ENCODE measurements at places on chromosomes 2 and 18.

GRCh38 chr18:23453680-23454058 lies 582 bp downstream of the RIOK3 start:
- DNase-seq, result no peak

DNA sequence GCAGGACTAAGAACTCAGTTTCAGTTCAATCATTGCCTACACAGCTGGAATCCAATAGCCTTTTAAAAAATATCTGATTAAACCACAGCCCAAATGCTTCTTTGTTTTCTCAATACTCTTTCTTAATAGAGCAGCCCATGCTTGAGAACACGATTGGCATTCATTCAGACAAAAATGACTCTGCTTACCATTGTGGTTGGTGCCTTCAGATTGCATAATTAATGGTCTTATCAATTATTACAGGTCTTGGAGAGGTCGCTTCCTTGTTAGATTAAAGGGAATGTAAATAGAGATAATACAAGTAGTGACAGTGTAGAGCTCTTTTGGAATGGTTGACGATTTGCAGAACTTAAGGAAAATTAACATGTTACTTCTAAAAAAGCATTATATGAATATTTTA lies 107.2 kb downstream of the RNF152 start:
- DNase-seq, result no peak

DNA sequence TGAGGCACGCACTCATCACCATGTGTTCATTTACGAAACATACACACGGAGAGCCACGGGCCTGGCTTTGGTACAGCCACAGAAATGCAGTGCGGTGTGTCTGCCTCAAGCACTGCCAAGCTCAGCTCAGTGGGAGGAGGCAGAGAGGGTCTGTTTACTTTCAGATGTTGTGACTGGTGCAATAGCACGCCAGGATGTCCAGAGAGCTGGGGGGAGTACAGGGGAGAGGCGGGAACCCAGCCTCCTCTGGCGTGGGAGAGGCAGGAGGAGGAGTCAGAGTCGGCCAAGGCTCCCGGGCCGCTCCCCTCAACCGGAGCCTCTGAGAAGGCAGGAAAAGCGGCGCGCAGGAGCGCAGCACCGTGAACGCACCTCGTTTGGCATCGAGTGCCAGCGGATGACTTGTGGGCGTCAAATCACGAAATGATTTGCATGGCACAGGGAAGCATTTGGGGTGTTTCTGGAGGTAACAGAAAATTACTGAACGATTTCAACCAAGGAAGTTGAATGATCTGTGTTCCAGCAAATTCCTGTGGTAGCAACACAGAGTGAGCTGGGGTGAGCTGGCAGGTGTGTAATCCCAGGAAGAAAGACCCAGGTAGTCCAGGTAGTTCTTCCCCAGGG lies 143.0 kb downstream of the ZNF516 start:
- DNase-seq, result peak; percentile 90

DNA sequence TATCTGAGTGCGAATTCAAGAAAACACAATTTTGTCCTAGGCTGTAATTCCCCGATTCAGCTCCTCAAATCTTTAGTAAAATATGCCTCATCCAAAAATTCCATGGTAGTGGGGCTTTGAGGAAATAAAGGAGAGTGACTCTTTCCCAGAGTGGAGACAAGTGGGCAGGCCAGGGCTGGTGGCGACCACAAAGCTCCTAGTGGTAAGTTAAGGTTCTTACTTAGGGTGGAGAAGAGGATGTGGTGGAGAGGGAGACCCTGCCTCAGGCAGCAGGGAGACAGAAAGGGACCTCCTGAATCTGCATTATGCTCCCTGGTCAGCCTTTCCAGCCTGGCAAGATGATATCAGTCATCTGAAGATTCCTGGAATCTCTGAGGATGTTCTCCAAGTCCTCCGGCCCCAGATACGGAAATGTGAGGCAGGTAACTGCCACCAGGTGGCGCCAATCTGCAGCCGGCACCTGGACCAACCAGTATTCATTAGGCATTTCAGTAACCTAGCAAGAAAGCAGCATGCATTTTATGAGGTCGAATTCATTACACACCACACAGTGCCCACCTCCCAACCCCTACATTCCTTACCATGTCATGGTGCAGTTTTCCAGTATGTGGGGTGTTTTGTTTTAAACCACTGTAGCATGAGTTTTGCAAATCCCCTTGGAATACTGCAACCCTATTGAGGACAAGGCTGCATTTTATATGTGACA lies 106.4 kb downstream of the POLE4 start:
- peak; percentile 22 for DNase-seq

- no peak for DNase-seq
Measured at GRCh38 chr18:63586966-63587365, at the start of gene SERPINB13. TSS of gene SERPINB13 (plus strand) at chr18:63587343. CDS start at chr18:63588668, 1,325 bp downstream.

DNA sequence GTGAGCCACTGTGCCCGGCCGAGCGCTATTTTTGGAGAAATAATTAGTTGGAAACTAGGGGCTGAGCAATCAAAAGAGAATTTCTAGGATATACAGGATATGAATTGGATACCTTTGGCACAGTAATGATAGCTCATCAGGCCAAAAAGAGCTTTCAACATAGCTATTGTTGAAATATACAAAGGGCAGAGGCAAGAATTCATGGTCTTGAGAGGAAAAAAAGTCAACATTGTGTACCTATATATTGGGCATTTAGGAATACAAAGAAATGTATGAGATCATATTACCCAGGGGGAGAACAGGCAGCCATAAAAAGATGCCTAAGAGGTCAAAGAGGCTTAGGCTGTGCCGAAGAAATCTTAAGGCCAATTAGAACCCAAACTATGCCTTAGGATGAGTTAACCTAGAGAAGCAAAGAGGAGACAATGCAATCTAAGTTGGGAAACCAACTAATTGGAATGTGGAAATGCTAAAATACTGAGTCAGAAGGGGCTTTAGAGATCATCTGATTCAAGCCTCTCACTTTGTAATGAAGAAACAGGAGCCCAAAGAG lies 99.0 kb downstream of the RBBP8 start:
- no peak for DNase-seq

DNA sequence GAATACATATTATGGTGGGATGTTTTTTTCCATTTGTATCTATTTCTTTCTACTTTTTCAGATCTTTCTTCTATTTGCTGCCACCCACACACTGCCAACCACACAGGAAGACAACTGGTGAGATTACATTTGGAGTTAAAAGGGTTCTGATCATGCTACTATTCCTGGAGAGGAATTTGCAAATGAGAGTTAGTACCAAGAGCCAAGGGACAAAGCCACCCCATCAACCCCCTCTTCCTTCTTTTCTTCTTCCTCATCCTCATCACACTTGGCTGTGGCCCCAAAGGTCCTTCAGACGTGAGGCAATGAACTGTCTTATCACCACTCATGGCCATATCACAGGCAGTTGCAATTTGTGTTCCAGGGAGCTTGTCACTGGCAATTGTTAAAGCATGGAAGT lies 215.6 kb upstream of the SLC14A2 start:
- no peak for DNase-seq

- DNase-seq, result no peak
Measured at GRCh38 chr2:67666386-67667053, 269.4 kb downstream of the ETAA1 start.

DNA sequence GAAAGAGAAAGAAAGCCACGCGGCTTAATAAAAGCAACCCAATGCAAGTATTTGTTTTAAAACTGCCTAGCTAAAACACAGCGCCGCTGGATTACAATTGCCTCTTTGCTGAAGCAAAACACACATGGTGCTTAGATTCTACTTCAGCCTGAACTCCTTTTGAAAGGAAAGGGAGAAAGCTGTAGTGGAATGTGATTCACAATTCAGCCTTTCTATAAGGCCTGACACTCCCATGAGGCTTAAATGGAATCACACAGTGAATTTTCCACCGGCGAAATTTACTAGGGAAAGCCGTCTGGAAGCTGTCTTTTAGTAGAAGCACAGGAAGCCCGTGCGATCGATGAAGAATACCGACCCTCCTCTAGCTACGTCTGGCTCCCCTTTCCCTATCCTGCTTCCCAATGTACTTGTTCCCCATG lies 348.0 kb downstream of the DLGAP1 start:
- DNase-seq, result no peak

DNA sequence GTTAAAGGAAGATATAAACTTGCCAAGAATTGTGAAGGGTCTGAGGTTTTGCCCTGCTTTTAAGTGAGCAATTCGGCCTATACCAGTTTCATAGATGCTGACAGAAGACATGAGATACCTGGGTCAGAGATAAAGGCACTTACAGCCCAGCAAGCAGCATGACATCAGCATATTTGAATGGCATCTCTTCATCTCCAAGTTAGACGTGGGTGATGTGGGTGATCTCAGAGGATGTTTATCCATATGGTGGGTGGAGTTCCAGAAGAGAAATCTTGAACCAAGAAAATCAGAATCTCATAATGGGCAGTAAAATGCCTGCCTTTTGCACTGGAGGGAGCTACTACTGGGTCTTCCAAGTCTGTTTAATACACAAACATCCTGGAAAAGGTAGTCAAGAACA lies 44.7 kb downstream of the GYPC start:
- no peak for DNase-seq

GRCh38 chr2:120247851-120248250 lies 4.8 kb upstream of the RALB start:
- DNase-seq, result no peak

DNA sequence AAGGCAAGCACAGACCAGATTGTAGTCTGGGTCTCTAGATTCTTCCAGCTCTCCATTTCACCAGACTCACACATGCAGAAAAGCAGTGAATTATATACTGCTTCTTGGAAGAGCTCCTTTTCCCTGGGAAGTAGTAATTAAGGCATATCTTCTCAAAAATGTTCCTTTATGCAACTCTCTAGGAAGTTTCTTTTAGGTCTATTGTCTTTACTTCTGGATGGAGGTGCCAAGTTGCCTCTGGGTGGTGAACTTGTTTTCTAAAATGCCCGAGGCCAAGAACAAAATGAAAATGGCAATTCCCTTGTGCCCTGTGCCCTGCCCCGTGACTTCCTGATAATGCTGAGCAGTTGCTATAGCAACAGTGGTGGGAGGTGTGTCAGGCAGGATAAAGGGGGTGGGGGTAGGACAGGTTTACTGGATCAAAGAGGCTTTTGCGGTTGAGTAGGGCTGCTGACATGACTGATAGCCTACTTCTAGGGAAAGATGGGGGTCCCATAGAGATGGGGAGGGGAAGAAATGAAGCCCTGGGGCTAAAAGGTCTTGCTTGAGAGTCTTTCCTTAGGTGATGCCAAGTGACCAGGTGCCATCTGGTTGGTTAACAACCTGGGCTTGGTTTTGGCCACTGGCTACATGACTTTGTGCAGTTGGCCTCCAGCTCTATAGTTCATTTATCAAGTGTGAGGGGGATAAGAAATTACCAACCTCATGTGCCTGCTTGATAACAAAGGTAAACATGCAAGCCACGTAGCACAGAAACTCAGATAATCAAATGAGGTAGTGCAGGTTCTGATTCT lies 11.8 kb downstream of the IGFBP2 start:
- DNase-seq, result no peak

- DNase-seq, result no peak
Measured at GRCh38 chr18:21684731-21685130, 19.8 kb downstream of the ABHD3 start.

DNA sequence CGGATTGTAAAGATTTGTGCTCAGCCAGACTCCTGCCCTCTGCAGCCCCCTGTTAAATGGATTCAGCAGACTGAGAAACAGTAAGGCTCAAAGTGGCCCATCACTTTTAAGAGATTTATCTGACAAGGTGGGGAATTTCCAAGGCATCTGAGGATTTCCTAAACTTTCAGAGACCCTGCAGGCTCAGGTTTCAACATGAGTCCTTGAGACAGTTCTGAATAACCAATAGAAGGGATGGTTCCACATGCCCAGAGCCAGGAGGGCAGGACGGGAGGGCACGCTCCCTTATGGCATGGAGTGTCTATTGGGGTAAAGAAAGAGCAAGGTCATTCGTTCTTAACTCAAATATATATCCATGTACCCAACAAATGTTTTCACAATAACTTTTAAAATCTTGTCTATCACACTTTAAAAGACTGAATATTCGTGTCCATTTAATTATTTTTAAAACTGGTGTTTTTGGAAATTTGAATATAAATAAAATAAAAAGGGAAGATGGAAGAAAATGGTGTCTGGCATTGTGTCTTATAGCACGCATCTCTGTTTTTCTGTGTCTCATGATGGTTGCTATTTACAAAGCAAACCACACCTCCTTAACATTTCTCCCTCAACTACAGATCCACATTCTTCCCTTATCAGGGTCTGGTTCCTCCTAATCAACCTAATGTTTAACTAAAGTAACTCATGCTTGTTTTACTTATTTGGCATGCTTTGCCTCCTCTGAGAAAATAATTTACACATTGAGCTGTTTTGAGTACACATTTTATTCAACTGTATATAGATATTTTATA lies 56.0 kb upstream of the DSG1 start:
- no peak for DNase-seq

- no peak for DNase-seq
Measured at GRCh38 chr2:171187819-171188218, 27.1 kb upstream of the TLK1 start.

GRCh38 chr2:54964816-54965215 lies 85.4 kb downstream of the RTN4 start:
- DNase-seq, result no peak

DNA sequence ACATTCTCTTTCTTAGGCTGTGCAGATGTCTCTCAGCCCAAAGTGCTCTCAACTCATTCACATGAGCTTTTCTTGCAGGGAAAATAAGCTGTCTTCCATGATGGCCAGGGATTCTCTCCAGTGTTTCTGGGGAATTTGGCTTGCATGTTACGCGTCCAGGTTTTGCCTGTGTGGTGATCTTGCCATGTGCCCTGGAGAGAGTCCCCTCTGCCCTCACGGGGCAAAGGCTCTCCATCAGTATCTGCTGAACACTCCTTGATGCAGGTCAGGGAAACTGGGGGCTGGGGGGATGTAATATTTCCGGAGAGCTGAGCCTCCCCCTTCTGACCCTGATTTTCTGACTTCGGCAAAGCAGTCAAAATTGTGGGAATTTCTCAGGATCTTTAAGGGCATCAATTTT lies 87.6 kb downstream of the ACKR3 start:
- DNase-seq, result no peak

- no peak for DNase-seq
Measured at GRCh38 chr18:46867367-46868143, 49.8 kb downstream of the PIAS2 start.

- DNase-seq, result peak; percentile 22
Measured at GRCh38 chr2:73291093-73291460, 2.3 kb downstream of the EGR4 start.

DNA sequence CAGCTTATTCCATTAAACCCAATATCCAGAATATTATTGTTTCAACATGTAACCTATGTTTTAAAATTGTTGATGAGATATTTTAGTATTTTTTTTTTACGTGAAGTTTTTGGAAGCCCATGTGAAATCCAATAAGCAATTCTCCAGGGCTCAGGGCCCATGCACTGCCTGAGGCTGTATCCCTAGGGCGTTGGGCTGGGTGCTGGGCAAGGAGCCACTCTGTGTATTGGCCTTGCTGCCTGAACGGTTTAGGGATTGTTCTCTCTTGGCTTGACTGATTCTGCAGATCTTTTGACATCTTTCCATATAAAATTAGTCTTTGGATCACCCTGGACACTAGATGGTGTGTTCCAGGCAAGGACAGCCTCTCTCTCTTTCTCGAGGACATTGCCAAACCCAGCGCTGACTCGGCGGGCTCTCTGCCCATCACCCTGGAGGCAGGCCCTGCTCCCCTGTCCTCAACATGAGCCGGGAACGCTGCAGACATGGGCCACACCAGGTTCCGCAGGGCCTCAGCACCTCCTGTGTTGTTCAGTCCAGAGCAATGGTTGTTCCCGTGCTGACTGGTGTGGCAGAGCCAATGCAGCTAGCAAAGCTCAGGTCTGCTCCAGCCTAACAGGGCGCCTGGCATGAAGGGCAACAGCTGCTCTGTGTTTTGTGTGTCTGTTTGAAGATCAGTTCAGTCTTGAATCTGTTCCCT lies 163.0 kb downstream of the SEPTIN10 start:
- no peak for DNase-seq

Data from ovary (tissue), 10 donors.